ENCODE measurements at places on chromosomes 1 and 21.
A peak's percentile ranks its signal among the peaks of the same experiment; 100 is the strongest.

- no peak for DNase-seq
These were observed 145.6 kb downstream of the HIVEP3 start for GRCh38 chr1:41773144-41773591.

DNA sequence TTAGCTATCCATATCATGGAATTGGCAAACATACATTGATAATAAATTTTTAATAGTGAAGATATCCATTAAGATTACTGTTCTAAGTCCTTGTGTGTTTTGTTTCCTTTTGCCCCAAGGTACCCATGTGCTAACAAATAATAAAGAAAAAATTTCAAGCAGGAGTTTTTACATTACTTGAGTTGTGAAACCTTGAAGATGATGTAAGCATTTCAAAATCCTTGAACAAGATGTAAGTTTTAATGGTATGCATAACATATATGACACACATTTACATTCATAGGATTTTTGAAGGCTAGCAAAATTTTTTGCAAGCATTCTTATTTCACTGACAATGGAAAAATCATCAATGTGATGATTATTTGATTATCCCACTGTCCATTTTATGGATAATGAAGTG, 10.9 kb upstream of the ELAVL4 start:
- no peak for DNase-seq

DNA sequence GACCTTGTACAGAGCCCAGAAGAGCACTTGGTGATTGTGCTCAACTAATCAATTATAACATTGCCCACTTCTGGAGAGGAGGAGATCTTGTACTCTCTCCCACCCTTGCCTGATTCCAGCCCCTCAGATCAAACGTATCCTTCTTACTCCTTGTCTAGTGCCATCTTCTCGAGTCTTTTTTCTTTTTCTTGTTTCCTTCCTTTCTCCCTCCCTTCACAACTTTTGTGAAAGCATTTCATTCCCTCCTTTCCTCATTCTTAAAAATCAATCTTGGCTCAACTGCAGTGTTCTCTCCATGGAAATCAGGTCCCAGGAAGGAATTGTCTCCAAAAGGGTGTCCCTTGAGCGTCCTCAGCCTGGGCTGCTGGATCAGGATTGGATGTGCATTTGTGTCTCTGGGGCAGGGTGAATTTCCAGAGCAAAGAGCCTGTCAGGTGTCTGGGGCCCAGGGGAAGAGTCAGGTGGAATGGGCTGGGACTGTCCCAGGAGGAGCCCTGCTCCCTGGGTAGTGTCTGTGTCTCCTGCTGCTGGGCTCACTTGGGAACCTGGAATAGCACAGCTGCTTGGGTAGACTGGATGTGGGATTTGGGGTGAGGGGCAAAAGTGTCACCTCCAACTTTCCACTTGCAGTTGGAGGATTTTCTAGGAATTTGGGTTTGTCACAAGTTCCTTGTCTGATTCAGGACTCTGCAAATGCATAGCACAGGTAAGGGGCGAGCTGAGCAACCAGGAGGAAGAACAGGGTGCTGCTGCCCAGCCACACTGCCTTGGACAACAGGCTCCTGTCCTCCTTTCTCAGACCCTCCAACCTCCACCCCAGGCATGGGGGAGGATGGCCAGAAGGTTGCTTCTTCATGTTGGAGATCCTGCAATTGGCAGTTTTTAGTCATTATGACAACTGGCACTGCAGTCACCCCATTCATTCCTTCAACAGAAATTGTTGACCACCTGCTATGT, 3.3 kb downstream of the SOX13 start:
- no peak for DNase-seq

DNA sequence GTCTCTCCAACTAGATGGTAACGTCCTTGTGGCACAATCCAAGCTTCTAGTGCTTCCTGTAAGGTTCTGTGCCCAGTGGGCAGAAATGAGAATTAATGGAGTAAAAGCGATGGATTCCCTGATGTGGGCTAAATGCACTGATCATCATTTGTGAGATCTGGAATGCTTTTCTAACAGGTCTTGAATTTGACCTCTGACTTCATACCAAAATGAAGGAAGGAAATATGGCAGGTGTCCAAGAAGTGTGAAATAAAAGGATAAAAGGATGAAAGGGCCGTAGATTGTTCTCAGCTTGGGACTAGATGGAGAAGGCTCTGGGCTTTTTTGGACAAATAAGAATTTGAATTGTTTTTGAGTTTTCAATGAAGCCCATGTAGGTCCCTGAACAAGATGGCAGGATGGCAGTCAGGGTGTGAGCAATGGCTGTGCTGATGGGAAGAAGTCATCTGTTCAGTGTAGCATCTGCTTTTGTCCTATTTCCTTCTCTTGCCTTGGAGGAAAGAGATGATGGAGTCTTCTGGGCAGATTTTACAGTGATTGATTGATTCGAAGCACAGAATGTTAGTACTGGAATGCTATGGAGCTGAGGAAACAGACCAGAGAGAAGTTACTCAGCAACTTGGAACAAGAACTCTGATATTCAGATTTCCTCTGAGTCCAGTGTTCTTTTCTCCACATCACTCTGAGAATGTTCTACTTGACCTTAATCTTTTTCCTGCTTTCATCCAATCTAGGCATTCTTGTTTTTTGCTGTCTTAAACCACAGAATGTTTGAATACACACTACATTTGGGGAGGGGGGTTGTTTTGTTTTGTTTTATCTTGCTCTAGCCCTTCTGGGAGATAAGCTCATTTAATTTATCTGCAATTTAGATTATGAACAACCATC, 286.0 kb downstream of the HLX start:
- DNase-seq = no peak

DNA sequence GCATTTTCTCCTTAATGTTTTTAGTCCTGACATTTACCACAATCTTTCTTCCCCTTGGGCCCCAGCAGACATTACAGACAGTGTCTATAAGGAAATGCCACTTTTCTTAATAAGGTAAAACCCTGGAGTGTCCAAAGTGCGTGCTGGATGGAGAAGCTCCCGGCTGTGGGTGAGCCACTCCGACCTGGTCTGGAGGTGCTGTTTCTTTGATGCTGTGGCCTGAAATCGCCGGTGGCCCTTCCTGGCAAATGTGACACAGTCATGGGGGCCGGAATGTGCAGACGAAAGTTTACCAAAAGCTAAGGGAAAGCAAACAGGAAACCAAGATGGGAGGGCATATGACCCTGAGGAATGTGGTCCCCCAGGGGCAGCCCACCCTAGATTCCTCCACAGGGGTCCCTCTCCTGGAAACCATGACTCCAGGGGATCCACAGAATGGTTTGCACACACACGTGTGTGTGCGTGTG, 77.9 kb downstream of the FHAD1 start:
- no peak for DNase-seq

GRCh38 chr1:209642816-209643215, 9.4 kb downstream of the LAMB3 start:
- DNase-seq = no peak

GRCh38 chr1:55877437-55878232, 662.5 kb upstream of the USP24 start:
- no peak for DNase-seq

DNA sequence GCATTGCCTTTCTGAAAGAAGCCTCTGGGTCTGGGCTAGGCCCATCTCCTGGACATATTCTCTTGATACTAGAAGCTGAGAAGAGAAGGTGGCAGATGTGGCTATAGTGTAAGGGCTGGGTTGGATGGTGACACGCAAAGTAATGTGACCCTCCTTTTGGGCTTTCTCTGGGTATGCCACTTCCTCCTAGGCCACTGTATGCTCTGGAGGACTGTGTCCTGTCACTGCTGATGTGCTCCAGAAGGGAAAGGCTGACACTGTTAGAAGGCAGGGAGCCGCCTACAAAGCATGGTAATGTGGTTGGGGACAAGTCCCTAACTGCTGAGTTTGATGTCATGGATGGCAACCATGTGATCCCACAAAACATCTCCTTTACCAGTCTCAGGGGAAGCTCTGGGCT, 112.1 kb downstream of the BCAR3 start:
- DNase-seq = no peak

GRCh38 chr1:54391450-54392209, 14.6 kb downstream of the SSBP3 start:
- no peak for DNase-seq

DNA sequence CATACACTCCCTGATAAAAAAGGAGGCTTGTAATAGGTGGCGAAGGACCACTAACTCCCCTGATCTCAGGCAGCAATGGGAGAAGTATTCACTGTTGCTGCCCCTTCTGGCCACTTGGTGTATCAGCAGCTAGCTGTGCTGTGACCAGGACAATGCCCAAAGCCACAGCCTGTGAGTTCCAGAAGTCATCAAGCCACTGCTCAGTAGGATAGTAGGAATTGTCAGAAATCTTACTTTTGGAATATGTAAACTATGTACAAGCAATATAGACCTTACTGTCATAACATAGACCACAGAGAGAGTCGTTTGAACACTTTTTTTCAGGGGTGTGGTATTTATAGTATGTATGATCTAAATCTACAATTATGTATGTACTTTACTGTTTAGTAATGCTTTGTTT, 248.3 kb upstream of the CAMK1G start:
- peak; percentile 9 for DNase-seq

DNA sequence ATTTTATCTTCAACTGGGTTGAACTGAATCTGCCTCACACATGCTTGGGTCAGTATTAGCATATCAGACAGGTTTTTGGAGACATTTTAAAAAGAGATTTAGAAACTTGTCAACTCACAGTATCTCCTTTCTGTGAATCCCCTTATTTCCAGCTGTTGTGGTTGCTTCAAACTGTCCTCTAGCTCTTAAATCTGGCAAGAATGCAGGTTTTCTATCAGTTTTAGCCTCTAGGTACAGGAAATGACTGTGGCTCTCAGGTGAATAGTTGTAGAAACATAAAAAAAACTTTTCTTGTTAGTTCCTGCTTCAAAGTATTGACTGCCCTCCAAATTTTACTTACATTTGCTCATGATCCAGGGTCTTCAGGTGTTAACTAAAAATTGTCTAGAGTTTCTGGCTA, 495.7 kb upstream of the TMPRSS15 start:
- no peak for DNase-seq

DNA sequence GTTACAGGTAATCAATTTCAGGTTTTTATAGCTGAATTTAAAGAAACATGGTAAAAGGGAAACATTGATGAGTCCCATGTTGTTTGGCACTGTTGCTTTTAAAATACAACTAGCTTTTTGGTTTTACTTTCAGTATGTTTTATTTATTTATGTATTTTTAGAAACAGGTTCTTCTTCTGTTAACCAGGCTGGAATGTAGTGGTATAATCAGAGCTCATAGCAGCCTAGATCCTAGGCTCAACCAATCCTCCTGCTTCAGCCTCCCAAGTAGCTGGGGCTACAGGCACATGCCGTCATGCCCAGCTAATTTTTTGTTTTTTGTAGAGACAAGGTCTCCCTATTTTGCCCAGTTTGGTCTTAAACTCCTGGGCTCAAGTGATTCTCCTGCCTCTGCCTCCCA, 50.4 kb downstream of the CTTNBP2NL start:
- DNase-seq = no peak

- no peak for DNase-seq
These were observed 146.3 kb upstream of the C8B start for GRCh38 chr1:57112148-57112547.

- DNase-seq = no peak
These were observed 862.7 kb downstream of the NCAM2 start for GRCh38 chr21:21860888-21861287.

Measured in activated CD4-positive, alpha-beta T cell treated with anti-CD3 and anti-CD28 coated beads, Interleukin-2, Interleukin-4, amounts not matched to agents 100 ng/mL and 50 ng/mL, durations not matched to agents 16 hours and 8 hours (primary cell).